ENCODE measurements at places on chromosomes 12 and 14. TPM values are rescaled to one million over a fixed set of nuclear protein-coding genes. Genes with fewer than 3 reads are reported as not detected.

- peak; percentile 33 for DNase-seq
Observed at GRCh38 chr12:11814374-11814773, 164.9 kb downstream of the ETV6 start.

DNA sequence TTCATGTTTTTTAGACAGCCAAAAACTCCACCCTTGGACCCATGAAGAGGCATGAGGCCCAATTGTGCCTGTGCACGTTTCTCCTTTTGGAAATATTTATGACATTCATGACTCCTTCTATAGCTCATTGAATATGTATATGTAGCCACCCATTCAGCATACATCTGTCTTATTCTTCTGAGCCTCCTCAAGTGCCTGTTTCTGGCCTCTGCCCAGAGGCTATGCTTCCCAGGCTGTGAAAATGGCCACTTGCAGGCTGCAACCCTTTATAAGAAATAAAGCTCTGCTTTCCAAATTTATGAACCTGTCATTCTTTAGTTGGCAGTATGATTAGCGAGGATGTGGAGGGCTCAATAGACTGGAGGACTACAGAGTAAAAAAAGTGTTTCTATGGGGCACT, 35.3 kb downstream of the TSPAN19 start:
- no peak for DNase-seq

GRCh38 chr14:96797582-96798349, 584 bp downstream of the VRK1 start:
- peak; percentile 49 for DNase-seq

GRCh38 chr12:121647-122046, 55.1 kb downstream of the IQSEC3 start:
- DNase-seq = no peak

GRCh38 chr12:23169012-23169695, 544.2 kb downstream of the ETNK1 start:
- DNase-seq = no peak

The CCDC196 gene
- not detected for total RNA-seq

The NR4A1 gene
- 19.4 TPM for total RNA-seq

The P2RX7 gene
- 37.7 TPM for total RNA-seq

The GARIN6 gene
- total RNA-seq = not detected
